ENCODE measurements at places on chromosomes 3 and 15.
A peak's percentile ranks its signal among the peaks of the same experiment; 100 is the strongest.

- DNase-seq, result no peak
These were observed 32.9 kb downstream of the DNAJB8 start for GRCh38 chr3:128433837-128434165.

- DNase-seq, result no peak
These were observed 30.7 kb downstream of the ARHGAP31 start for GRCh38 chr3:119324899-119325298.

DNA sequence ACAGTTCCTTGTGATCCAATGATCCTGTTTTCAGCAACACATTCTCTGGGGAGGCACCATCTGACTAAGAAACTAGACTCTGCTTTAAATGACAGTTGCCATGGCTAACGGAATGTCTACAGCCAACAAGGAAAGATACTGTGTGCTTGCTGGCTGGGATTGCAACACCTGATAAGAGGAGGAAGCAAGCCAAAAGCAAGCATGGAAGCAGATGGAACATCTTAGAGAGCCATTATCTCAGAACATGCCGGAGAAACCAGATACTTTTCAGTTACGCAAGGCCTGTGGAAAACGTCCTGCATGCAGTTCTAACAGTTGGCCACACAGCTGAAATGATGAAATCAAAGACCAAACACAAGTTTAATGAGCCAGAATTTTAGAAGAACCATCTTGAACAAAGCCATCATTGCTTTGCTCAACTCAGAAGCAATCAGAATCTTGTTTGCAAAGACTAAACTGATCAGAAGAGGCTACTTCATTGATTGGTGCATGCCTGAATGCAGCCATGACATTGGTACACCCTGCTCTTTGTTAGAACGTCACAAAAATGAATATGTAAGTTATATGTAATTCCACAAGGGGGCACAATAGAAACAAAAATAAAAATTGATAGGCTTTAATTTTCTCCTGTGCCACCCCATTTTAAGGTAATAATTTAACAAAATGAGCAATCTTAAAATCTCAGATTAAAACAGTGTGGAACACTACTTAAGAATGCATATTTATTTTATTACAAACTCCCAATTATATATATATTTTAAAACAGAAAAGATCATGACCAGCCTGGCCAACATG, 50.8 kb downstream of the GXYLT2 start:
- DNase-seq, result no peak

DNA sequence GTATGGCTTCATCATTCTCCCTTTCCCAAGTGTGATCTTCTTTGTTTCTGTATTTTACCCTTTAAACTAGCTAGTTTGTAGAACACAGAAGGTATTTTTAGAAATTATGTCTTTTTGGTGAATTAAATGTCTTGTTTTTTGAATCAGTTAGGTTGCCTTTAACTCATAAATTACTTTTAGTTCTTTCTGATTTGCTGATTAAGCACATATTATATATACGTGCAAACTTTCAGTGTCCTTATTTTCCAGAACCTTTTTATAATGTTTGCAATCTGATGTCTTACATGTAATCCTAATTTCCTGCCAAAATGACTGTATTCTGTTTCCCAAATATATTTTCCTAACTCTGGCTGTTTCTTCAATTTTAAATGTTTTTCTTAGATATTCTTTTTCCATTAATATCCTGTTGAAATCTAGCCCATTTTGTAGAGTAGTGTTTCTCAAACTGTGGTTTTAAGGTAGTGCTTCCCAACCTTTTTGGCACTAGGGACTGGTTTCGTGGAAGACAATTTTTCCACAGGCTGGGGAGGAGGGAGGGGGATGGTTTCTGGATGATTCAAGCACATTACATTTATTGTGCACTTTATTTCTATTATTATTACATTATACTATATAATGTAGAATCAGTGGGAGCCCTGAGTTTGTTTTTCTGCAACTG, 51.8 kb downstream of the CHD2 start:
- DNase-seq, result no peak

- no peak for DNase-seq
These were observed 80.5 kb downstream of the CDIN1 start for GRCh38 chr15:36659917-36660316.

GRCh38 chr3:71219744-71220638, 363.5 kb downstream of the FOXP1 start:
- no peak for DNase-seq

DNA sequence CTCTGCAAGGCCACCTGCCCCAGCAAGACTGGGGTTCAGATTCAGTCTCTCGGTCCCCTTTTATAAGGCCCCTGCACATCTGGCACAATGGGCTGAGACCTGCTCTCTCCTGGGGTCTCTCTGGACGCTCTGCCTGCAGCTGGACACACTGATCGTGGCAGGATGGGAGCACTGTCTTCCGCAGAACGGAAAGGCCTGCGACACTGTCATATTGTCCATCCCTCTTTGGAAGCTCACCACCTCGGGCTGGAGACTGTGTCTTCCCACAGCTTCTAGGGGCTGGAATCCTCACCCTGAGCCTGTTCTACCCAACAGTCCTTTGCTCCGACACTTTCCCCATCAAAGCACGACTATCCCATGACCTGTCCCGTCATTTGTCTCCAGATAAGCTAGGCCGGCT, 11.5 kb upstream of the IGDCC4 start:
- no peak for DNase-seq

GRCh38 chr3:99319961-99320360, 318.4 kb upstream of the COL8A1 start:
- DNase-seq, result no peak

GRCh38 chr3:172591876-172592771, 68.9 kb upstream of the TNFSF10 start:
- no peak for DNase-seq

DNA sequence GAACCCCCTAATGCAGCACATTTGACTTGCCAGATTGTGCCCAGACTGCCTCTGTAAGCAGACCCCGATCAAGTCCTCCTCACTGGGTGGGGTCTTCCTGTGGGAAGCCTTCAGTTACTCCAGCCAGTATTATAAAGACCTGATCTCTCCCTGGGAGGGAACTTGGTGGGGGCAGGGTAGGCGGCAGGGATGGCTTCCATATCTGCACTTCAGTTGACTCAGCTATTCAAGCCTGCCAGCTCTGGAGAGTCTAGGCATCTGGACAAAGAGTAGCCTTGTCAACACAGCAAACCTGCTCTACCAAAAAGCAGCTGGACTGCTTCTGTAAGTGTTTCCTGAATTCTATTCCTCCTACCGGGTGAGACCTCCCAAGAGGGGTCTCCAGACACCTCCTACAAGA, 21.0 kb upstream of the SLC25A38 start:
- peak; percentile 38 for DNase-seq

DNA sequence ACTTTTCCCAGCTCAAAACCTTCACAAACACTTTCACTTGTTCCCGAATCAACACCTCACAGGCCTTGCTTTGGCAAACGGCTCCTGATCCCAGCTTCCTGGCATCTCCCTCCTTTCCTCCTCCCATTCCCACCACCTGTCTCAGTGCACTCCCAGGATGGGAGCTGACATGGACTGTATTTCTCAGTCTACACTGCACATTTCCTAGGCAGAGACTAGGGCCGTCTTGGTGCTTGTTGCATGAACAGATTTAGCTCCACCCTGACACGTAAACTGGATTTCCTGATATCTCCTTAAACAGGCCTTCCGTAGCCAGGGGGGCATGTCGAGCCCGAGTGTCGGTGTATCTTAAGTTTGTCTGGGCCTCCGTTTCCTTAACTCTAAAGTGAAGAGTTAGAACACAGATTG, 790 bp upstream of the WHAMM start:
- no peak for DNase-seq

- DNase-seq, result no peak
These were observed 174.2 kb upstream of the STT3B start for GRCh38 chr3:31358473-31359070.

DNA sequence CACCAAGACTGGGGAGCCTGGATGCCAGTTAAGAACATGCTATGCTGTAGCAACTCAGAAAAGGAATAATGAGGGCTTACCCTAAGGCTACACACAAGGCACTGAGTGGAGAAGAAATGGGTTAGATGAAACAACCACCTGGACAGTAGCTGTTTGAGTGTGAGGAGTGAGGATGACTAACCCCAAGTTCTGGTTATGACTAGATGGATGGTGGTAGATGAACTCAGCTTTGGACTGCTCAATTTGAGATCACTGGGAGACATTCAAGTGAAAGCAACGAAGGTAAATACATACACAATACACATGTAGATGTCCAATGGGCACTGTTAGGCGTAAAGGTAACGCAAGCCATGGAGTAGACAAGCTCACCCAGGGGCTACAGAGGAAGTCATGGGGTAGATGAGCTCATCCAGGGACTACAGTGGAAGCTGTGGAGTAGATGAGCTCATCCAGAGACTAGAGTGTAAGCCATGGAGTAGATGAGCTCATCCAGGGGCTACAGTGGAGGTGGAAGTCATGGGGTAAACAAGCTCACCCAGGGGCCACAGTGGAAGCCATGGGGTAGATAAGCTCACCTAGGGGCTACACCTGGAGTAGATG, 98.3 kb downstream of the ANO10 start:
- no peak for DNase-seq

GRCh38 chr3:46705751-46706552, 4.8 kb downstream of the TMIE start:
- DNase-seq, result no peak

GRCh38 chr3:88311826-88312225, 162.1 kb downstream of the C3orf38 start:
- DNase-seq, result no peak

DNA sequence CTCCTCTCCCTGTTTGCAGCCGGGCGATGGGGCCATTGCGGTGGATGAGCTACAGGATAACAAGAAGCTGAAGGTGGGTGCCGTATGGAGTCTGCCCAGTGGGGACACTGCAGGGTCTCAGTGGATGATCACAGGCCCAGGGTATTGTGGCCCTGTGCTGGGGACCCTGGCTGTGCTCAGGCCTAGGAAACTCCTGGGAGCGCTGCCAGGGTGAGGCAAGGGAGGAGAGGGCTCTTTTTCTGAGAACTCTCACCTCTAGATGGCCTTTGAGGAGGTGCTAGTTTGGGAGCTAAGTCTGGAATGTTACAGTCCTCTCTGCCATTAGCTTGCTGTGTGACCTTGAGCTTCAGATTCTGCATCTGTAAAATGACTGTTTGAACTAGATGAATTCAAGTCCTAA, 16.4 kb downstream of the SLC24A1 start:
- no peak for DNase-seq
